ENCODE measurements at places on chromosomes 4 and X. TPM values are rescaled to one million over a fixed set of nuclear protein-coding genes. Genes with fewer than 3 reads are reported as not detected.

PACRGL gene
- 27.0 TPM for total RNA-seq

DMP1 gene
- not detected for total RNA-seq

PRKG2 gene
- not detected for total RNA-seq

GPRIN3 gene
- total RNA-seq: 2.7 TPM

SMIM31 gene
- total RNA-seq: not detected

MAGEC3 gene
- total RNA-seq: not detected

UNC5C gene
- under 0.01 TPM for total RNA-seq

GAB1 gene
- 41.1 TPM for total RNA-seq

ING2 gene
- 7.7 TPM for total RNA-seq

CC2D2A gene
- total RNA-seq: 23.1 TPM

CXorf49 gene
- not detected for total RNA-seq

GIMD1 gene
- not detected for total RNA-seq

SLC38A5 gene
- 76.5 TPM for total RNA-seq

GPC3 gene
- not detected for total RNA-seq

ZNF630 gene
- total RNA-seq: 0.50 TPM

PCSK1N gene
- total RNA-seq: not detected

ARHGAP36 gene
- under 0.01 TPM for total RNA-seq

MCF2 gene
- total RNA-seq: not detected

ABCG2 gene
- 7.0 TPM for total RNA-seq

Data from thoracic aorta endothelial cell (primary cell).